PC-9 (cell line): ENCODE measurements at places on chromosomes 5 and 9.

DNA sequence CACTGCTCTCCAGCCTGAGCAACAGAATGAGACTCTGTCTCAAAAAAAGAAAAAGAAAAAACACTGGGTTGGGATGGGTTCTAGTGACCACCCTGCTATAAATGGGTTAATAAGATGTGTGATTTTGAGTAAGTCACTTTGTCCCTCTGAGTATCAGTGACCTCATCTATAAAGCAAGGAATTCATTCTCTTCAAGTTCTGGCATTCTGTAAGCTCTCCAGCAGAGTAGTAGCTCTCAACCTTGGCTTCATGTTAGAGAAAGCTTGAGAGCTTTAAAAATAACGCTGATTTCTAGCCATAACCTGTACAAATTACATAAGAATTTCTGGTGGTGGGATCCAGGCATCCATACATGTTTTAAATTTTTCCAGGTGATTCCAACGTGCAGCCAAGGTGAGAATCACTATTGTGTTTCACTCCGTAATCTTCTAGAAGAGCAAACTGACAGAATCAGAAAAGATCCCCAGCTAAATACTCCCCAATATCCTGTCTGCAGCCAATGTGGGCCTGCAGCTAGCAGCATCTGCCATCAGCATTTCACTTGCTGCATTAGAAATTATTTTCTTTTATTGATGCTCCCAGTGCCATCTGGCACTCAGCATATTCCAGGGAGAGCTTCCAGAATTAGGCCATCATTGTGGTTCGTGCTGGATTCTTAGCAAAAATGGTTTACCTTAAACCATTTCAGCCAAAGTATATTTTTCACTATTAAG is 109.4 kb downstream of the FEM1C start:
- peaks cover 76% of the 10 kb centered on the region for H3K4me1 ChIP-seq
- no peak overlapping the region for H3K4me3 ChIP-seq
- H3K27ac ChIP-seq: peak overlapping the region; percentile 83
- no peaks in the 10 kb centered on the region for H3K27me3 ChIP-seq
- H3K36me3 ChIP-seq: no peaks in the 10 kb centered on the region

GRCh38 chr9:91589101-91589553 is 165.5 kb upstream of the NFIL3 start:
- no peaks in the 10 kb centered on the region; the same call in 1 of the 2 replicates for H3K27me3 ChIP-seq
- H3K4me3 ChIP-seq: no peak overlapping the region
- H3K4me1 ChIP-seq: no peaks in the 10 kb centered on the region

GRCh38 chr5:145948047-145948446 is 11.7 kb downstream of the SH3RF2 start:
- no peak overlapping the region for H3K4me3 ChIP-seq
- H3K27me3 ChIP-seq: no peaks in the 10 kb centered on the region
- 0 out of 2 replicates have a peak, but pooled peaks cover 14% of the 10 kb centered on the region for H3K36me3 ChIP-seq
- H3K27ac ChIP-seq: no peak overlapping the region

DNA sequence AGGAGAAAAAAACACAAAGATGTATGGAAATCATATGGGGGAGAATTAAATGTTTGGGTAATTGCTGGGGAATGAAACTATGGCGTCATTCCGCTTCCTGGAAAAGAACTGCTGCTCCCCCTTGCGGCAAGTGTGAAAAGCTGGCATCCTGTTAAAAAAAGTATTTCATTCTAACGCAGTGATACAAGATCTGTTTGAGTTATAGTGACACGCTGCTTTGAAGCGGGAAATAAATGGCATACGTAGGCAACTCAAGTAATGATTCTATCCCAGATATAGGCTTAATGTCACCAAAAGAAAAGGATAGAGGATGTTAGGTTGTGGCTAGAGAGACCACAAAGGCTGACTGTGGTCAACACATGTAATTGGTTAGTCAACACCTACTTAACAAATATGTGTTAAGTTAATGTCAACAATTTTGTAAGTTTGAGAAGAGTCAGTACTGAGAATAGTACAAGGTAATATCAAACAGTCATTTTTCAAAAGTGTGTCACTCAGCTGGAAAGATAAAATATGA is 70.2 kb upstream of the ALDH1A1 start:
- H3K27me3 ChIP-seq: no peaks in the 10 kb centered on the region
- no peaks in the 10 kb centered on the region for H3K36me3 ChIP-seq
- peak; percentile 39 for DNase-seq
- no peaks in the 10 kb centered on the region for H3K4me1 ChIP-seq
- no peak overlapping the region for H3K4me3 ChIP-seq

GRCh38 chr9:19631181-19631580 is 157.7 kb downstream of the SLC24A2 start:
- no peaks in the 10 kb centered on the region for H3K27me3 ChIP-seq
- peak; percentile 45 for DNase-seq
- H3K4me3 ChIP-seq: no peak overlapping the region

GRCh38 chr5:117888688-117889087 is 1099.7 kb downstream of the DTWD2 start:
- DNase-seq: no peak
- no peak overlapping the region for H3K27ac ChIP-seq
- no peak overlapping the region for H3K4me3 ChIP-seq
- H3K4me1 ChIP-seq: no peaks in the 10 kb centered on the region
- H3K27me3 ChIP-seq: no peaks in the 10 kb centered on the region
- H3K36me3 ChIP-seq: no peaks in the 10 kb centered on the region
